HAP-1 (cell line): ENCODE measurements at places on chromosomes 6 and 20.

DNA sequence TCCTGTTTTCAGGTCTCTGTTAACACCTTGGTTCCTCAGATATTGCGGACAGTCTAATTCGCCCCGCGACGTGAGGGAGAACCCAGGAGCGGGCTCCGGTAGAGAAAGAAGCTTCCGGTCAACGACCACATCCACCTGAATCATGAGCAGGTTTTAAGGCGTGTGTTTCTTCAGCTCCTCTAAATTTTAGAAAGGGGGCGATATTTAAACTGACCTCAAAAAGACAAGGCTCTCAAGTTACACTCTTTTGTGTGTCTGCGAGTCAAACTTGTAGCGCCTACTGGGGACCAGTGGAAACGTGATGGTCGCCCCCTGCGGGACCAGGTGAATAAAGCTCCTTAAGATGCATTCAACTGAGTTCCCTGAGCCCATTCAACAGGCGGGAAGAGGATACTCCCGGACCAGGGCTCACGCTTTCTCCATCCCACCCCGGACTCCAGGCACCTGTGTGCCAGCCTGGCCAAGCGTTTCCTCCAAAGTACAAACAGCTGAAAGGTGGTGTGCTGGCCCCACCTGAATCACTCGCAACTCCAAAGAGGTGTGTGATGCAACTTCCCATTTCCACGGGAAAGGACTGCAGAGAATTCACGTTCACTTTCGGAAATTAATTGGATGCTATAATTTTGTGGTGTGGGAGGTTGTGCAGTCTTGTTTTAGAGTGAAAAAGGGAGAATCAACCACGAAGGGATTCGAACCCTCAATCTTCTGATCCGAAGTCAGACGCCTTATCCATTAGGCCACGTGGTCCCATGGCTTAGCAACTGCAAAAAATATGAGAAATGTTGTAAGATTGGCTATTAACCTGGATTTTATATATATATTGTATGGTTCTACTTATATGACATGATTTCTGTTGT, 17.0 kb downstream of the GPX5 start:
- DNase-seq: peak; percentile 85

GRCh38 chr6:25278914-25279747, at the start of gene CARMIL1:
TSS of gene CARMIL1 (plus strand) at chr6:25279374. CDS start at chr6:25279796, 422 bp downstream.
- peak; percentile 75 for DNase-seq

DNA sequence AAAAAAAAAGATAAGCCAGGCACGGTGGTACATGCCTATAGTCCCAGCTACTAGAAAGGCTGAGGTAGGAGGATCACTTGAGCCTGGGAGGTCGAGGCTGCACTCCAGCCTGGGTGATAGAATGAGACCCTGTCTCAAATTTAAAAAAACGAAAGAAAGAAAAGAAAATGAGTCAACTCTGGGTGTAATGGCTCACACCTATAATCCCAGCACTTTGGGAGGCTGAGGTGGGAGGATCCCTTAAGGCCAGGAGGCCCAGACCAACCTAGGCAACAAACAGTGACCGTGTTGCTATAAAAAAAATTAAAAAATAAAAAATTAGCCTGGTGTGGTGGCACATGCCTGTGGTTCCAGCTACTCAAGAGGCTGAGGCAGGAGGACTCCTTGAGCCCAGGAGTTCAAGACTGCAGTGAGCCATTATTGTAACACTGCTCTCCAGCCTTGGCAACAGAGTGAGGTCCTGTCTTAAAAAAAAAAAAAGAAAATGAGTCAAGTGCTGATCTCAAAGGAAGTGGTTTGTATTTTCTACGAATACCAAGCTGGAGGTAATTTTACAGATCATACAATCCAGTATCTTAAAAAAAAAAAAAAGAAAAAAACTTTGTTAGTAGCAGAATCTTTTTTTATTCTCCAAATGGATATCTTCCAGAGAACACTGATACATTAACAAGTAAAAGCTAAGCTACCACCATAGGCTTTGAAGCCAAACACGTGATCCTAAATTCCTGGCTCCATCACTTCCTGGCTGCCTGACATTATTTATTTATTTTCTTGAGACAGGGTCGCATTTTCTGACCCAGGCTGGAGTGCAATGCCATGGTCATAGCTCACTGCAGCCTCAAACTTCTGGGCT, 5.7 kb downstream of the COMMD7 start:
- DNase-seq: no peak

- DNase-seq: no peak
These were observed 297.8 kb downstream of the TAF4 start for GRCh38 chr20:61767761-61768494.

DNA sequence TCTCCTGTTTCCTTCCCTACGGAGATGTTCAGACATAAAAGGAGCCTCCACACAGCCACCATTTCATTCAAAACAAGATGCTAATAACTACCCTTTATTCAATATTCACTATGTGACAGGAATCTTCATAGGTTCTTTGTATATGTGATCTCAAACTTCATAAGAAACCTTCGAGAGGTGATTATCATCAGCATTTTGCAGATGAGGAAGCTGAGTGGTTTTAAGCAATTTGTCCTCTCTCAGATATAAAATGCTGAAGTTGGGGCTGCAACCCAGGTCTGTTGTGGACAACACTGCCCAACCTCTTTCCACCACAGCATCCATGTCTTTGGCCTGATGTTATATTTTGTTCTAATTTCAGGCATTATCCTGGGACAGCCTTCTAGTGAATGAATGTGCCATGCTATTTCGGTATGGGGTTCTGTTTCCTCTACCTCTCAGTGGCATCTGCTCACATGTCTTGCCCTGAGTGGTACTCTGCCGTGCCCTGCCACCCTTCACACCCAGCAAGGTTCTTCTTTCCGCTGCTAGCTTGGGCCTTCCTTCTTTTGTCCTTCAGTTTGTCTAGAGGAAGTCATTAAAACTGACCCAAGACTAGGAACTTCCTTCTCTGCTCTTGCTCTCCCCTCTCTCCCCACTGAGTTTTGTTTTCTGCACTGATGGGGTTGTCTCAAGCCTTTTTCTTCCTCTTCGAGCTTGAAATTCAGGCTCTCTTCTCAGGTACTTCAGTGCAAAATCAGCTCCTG, 300.9 kb upstream of the PRDM1 start:
- no peak for DNase-seq

DNA sequence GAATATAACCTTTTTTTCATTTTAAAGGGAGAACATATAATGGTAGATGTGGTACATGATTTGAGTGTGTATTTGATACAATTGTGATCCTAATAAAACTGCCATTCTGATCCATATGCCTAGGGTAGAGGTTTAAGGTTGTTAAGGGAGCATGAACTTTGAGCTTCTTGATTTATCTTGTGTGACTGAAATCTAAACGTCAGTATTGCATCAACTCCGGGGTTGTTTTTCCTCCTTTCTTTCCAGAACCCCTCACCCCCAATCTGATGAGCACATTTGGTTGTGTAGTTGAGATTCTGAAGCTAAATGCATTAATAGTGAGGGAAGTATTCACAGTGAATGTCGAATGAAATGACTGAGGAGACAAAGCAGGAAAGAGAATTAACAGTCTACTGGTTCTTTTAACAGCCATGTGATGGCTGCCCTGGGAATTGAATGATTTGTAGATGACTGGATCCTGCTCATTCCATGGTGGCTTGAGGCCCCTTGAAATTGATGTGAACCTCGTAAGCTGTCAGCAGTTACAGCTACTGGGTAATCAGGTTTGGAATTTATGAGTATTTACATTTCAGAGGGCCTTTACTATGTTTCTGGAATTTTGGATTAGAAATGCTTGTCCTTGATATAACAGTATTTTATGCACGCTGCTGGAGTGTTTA, 44.8 kb downstream of the FARS2 start:
- peak; percentile 60 for DNase-seq

DNA sequence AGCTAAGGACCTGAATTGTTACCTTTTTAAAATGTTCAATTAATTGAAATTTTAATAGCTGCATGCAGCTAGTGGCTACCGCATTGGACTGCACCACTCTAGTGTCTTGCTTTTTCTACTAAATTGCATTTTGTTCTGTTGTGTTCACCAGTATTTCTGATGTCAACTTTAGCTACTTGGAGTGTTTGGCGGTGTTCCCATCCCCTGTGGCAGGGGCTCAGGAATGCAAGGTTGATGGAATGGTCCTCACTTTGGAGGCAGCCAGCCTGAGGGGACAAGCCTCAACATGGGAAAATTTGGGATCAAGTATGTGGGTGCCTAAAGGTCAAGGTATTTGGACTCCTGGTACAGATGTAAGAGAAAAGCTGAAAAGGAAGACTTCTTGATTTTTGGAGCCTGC, 230.1 kb upstream of the PRND start:
- DNase-seq: no peak

- DNase-seq: no peak
These were observed 148.0 kb upstream of the ZNF217 start for GRCh38 chr20:53741726-53742028.

DNA sequence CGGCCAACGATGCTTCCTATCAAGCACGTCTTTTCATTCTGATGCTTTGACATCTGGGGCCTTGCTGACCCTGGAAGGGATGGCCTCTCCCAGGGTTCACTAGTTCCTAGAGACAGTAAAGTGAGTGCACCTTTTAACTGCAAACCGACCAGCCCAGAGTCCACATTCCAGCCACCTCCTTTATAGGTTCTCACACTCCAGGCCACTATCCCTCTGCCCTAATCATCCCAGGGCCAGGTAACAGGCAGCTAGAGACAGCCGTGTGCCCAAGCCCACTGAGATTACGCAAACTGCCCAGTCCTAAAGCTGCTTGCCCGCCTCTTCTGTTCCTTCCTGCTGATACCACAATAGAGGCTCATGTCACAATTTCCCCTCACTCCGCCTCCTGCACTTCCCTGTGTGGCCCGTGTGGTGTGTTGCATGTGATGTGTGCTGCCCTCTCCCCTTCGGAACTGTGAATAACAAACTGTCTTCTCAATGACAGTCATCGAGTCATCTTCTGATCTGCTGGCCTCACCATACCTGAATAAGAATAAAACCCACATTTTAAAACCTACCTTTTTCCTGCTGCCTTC, 123.7 kb upstream of the EXOC2 start:
- DNase-seq: no peak

- no peak for DNase-seq
These were observed 37.7 kb downstream of the SYTL3 start for GRCh38 chr6:158687506-158687905.

GRCh38 chr6:118705544-118706491, 54.4 kb upstream of the CEP85L start:
- peak; percentile 27 for DNase-seq

DNA sequence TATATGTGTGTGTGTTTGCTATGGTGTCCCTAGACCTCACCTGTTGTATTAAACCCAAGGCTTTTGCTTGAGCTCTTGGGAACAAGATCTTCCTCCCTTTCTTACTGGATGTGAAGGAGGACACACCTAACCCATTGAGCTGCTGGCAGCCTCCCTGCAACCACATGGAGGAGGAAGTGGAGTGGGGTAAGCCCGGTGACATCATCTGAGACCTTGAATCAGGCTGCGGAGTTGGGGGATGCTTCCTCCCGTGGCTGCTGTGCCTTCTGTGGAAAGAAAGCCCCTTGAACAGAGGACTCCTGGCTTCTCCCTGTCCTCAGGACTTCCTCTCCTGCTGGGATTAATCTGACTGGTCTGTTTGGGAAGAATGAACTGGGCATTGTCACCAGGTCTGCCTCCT, 3.3 kb downstream of the CST11 start:
- DNase-seq: no peak

- no peak for DNase-seq
These were observed 1.1 kb upstream of the LSM14B start for GRCh38 chr20:62120990-62121775.

DNA sequence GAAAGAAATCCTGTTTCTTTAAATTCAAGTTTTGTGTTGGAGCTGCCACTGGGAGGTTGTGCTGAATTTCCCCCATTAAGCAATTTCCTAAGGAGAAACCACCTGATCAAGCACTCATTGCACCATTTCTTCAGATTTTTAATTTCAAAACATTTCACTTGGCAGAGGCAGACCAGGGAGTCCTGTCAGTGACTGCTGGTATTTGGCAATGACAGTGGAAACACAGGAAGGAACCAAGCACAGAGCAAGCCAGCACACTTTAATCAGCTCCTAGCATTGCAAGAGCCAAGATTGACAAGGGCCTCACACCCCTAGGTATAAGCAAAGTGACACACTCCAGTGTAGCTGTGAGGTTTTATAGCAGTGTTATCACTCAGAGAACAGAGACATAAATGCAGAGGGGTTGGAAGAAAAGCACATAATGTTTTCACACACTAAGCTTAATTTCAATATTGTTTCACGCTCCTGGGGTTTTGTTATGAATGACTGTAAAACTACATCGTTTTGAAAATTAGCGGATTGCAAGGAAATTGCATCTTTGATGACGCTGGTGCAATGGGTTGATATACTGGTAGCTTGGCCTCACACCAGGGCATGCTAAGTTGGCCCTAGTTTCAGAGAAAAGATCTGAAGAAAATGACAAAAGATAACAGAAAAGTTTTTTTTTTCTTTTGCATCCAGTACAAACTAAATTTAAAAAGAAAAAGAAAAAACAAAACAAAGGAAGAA, 768.4 kb downstream of the TFAP2A start:
- DNase-seq: no peak

- DNase-seq: peak; percentile 36
These were observed 1.0 kb downstream of the CALHM6 start for GRCh38 chr6:116461932-116462885.

- no peak for DNase-seq
These were observed 45.0 kb downstream of the CDS2 start for GRCh38 chr20:5171790-5172164.

DNA sequence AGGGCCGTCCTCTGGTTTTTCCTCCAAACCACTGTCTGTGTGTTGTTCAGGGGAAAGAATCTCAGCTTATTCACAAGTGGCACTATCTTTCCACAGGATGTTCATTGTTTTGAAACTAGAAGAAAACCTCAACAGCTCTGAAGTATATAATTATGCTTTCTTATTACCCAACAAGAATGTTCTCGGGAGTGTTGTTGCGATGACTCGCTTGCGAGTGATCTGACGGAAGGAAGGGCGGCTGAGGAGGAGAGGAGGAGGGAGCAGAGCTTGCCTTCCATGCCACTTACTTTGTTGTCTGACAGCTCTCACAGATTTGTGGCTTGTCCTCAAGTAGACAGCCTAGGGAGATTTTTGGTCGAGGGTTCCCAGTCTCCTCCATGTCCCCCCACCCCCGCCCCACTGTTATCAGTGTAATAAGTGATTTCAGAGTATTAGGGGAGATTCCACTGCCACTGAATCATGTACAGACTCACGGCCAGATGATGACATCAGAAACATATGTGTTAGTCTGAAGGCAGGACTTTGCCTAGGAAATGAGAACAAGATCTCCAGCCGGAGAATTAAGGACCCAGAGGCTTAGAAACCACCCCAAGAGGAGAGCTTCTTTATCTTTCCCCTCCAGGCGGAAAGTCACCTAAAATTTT, 80.7 kb upstream of the CCN6 start:
- DNase-seq: no peak

DNA sequence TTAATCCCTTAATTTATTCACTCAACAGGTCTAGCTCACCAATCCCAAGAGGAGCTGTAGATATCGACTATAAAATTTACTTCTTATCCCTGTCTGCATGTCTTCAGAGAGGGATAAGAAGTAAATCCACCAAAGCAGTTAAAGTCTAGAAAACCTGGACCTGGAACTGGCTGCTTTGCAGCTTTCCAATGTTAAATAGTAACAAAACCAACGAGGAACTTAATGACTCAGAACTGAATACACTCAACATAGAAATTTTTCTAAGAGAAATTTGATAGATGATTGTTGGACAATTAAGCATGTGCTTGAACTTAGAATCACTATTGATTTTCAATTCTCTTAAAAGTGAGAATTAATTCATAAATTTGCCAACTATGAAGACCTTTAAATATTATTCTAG, 11.5 kb upstream of the TMEM244 start:
- no peak for DNase-seq

GRCh38 chr6:10194816-10195672, 219.8 kb downstream of the TFAP2A start:
- DNase-seq: no peak

- DNase-seq: peak; percentile 63
These were observed 28.9 kb downstream of the STX7 start for GRCh38 chr6:132483779-132484679.

- no peak for DNase-seq
These were observed 42.6 kb downstream of the TTI1 start for GRCh38 chr20:37990571-37991151.
